Thymus (tissue), 14 donors: ENCODE measurements at places on chromosomes 6 and 20. TPM values are rescaled to one million over a fixed set of nuclear protein-coding genes. Genes with fewer than 3 reads are reported as not detected.

CLIC5 gene
- 2.1 TPM for polyA plus RNA-seq

KCNQ5 gene
- polyA plus RNA-seq: 1.0 TPM

MTHFD1L gene
- 16.0 TPM for polyA plus RNA-seq

HLA-DQB1 gene
- 458 TPM for polyA plus RNA-seq

DDR1 gene
- 65.9 TPM for polyA plus RNA-seq

THEMIS gene
- 17.2 TPM for polyA plus RNA-seq

MLIP gene
- polyA plus RNA-seq: 1.1 TPM

SUMO4 gene
- 0.25 TPM for polyA plus RNA-seq

SALL4 gene
- polyA plus RNA-seq: 0.21 TPM

DNA sequence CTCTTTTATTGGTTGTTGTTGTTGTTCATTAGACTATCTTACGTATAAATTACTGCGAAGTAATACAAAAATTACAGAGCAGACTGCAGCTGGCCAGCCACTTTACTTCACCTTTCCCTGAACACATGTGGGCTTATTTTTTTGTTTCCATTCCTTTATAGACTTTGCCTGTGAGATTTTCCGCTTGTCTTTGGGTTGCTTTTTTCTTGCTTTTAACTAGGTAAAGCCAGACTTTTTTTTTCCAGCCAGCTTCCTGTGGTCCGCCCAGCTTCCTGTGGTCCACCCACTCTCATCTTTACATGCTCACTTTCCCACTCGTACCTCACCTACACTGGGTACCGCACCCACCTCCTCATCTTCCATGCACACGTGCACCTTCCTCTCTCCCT lies 79.0 kb downstream of the IPCEF1 start:
- no peak for DNase-seq

DNA sequence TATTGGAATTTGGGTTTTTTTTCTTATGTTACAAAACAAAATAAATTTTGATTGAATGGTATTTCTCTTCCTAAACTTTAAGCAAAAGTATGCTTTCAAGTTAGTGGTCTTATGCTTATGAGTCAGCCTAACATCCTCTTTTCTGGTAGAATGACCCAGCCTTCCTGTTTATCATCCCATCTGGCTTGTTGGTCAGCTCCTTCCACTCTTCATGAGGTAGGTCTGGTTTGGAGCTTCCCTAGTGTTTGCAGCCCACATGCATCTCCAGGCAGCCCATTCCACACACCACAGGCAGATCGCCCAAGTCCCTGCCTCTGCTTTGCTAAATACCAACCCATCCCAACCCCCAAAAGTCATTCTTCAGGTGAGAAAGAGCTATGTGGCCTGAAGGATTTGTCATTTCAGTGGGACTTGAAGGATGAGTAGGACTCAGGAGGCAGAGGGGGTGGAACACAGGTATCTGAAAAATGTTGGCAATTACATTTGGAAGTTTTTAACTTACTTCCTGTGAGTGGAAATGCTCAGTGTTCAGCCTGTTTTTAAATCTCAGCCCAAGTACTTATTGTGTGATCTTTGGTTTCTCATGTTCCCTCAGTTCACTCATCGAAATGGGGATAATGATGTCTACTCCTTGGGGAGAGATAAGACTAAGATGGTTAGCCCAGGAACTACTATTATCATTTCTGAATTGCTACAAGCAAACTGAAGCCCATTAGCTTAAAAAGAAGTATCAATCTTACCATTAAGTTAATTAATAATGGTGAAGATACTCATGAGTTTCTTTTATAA lies 294.0 kb downstream of the ADGB start:
- no peak for DNase-seq

DNA sequence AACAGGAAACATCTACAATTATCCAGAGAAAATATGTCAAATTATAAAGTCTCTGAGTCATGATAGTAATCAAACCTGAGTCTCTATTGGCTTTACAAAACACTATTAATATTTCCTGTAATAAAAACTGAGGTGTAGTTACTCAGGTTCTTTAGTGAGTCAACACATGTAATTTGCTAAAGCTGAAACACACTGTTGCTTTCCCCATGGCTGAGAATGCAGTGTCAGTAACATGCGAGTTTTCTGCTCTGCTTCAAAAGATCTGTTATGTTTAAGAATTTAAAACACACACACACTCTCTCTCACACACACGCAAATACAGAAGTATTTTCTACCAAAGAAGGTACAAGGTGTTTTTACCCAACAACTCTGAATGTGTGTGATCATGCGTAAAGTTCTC lies 38.6 kb downstream of the ATXN1 start:
- no peak for DNase-seq

DNA sequence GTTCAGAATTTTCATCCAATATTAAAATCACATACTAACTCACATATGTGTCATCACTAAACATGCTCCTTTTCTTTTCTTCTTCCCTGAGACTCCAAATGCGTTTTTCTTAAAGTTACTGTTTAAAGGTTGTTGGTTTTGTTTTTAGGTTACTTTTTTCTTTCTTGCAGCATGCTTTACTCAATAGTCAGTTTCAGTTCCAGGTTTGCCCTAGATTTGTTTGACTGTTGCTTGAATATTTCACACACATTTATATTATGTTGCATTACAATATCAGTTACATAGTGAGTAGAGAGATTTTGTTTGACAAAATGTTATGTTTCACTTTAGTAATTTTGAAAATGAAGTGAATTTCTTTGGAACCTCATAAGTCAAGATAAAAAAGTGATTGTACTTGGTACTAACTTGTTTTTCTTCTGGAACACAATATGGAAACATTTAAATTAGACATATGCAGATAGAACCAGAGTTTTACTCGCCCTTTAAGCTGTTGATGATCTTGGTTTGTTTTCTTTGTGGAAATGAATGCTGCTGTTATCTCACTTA lies 27.3 kb downstream of the FNDC1 start:
- DNase-seq: no peak

DNA sequence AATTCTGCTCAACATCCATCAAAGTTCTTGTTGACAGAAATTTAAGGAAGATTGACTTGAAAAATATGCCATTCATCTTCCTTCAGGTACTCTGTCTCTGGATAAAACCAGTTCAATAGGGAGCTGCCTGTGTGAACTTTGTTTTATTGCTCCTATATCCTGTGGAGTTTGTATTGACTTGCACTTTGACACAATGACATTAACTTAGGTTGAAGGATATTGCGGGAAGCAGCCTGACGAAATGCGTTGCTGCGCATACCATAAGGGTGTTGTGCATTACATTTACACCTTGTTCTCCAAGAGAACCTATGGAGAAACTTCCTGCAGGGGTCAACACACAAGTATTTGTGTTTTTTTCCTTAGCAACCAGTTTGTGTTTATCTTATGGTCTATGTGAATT lies 185.4 kb upstream of the GRIK2 start:
- DNase-seq: no peak

DNA sequence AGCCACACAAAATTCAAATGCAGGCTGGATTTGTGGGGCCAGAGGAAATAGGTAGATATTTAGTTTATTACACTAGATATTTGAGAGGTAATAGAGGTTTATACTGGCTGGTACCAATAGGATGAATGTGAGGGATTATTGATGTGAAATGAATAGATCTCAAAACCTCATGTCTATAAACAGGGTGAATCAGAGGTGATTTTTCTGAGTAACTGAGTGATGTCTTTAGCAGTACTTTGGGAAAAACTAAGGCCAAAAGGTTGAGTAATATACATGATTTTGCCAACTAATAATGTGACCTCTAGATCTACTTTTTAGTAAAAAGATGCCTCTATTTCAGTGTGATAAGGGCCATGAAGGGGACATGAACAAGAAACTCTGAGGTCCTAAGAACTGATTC lies 86.8 kb downstream of the HAO1 start:
- no peak for DNase-seq
